ENCODE measurements at places on chromosomes 1 and 21.

- no peak for DNase-seq
These were observed 72.1 kb downstream of the SYT2 start for GRCh38 chr1:202638019-202638700.

GRCh38 chr1:53296117-53296749 lies 31.6 kb downstream of the LRP8 start:
- DNase-seq = no peak

GRCh38 chr21:43924421-43925095 lies 59.5 kb downstream of the AGPAT3 start:
- DNase-seq = no peak

DNA sequence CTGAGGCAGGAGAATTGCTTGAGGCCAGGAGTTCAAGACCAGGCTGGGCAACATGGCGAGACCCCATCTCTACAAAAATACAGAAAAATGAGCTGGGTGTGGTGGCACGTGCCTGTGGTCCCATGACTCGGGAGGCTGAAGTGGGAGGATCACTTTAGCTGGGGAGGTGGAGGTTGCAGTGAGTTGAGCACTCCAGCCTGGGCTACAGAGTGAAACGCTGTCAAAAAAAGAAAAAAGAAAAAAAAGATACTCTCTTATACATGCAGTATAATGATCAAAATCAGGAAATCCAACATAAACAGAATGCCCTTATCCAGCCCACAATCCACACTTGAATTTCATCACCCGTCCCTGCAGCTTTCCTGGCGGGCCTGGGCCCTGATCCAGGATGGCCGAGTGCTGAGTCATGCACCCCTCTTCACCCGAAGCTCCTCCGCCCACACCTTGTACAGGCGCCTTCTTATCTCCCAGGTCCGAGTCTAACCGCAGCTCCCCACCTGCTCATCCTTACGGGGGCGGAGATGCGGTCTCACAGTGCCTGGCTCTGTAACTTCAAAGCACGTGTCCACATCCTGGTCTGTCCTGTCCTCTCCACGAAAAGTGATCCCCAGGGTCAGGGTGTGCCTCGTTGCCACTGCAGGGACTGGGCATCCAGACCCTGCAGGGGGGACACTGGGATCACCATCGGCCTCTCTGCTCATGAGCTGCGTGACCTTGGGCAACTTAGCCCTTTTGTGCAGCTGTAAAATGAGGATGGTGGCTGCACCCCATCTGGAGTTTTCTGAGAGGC lies 120.2 kb upstream of the SLC45A1 start:
- no peak for DNase-seq

GRCh38 chr1:33459691-33460090 lies 12.8 kb upstream of the ZSCAN20 start:
- DNase-seq = no peak

DNA sequence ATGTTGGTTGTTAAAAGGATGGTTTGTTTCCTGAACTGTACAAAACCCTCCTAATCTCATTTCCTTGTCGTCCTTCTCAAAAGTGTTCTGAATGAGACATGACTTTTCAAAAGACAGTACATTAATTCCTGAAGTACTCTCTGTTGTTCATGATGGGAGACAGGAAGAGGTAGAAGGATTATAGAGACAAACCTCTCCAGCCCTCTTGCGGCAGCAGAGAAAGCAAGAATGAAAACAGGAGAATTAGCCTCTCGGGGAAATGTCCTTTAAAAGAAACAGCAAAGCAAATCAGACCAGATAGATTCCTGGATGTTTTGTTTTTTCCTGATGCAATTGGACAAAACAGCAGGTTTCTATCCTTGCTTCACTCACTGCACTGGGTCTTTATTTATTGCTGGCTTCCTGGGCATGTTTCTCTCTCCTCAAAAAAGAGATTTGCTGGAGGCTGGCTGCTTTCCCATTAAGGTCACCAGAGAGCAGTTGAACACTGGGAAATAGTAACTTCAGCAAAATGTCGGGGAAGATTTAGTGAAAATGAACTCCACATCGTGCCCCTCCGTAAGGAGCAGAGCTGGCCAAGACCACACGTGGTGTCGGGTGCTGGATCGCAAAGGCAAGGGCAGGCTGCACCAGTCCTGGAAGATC lies 145.8 kb upstream of the SYT6 start:
- no peak for DNase-seq

- no peak for DNase-seq
These were observed 109.5 kb upstream of the GRIK3 start for GRCh38 chr1:37143800-37144199.

DNA sequence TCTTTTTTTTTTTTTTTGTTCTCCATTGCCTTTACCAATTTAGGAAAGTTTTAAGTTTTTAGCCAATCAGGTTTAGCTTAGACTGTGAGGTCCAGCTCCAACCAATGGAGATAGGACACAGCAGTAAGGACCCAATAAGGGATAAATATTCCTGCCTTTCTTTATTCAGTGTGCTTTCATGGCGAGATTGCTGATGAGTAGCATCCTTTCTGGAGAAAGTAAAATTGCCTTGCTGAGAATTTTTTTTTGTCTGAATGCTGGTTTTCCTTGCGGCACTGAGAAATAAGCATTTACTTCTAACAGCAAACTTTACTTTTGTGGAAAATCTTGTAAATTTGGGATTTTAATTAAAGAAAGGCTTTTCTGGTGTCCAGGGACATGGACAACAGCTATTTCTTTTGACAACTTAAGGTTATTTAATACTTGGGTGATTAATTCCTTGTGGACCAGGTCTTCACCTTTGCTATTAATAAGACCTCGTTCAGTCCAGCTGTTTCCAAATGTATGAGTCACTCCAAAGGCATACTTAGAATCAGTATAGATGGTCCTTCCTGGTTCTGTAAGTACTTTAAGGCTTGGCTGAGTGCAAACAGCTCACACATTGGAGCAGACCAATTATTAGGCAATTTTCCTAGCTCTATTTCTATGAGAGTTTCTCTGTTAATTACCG lies 54.1 kb downstream of the SERINC2 start:
- DNase-seq = no peak

DNA sequence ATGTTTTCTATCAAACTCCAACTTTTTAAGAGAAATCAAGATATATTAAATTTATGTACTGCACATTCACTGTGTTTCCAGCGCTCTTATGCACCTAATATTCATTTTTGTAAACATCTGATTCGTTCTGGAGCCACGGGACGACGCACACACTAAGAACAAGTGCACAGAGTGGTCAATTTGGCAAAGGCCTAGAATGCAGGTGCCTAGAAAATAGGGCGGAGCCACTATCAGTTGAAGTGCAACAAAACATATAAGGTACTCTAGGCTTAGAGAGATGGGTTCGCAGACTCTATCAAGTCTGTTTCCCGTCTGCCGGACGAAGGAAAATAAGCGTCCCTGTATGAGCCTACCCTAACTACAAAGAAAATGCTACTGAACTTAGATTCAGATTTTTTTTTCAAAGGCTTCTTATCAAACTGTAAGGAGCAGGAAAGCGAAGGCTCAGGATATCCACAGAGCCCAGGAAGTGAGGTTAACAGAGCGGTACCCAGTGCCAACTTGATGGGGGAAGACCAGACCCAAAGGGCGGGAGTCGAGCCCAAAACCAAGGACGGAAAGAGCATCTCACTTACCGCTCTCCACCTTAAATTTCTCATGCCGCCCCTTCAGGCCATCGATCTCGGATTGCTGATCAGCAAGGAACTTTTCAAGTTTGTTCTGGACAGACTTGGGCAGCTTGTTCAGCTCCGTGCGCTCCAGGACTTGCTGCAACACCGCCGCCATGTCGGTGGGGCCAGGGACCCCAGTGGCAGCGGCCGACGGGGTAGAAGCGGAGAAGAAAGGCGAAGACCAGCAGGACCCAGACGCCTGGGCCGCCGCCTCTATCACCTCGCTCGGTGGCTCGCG lies 526 bp downstream of the TPR start:
- DNase-seq = peak; percentile 51

DNA sequence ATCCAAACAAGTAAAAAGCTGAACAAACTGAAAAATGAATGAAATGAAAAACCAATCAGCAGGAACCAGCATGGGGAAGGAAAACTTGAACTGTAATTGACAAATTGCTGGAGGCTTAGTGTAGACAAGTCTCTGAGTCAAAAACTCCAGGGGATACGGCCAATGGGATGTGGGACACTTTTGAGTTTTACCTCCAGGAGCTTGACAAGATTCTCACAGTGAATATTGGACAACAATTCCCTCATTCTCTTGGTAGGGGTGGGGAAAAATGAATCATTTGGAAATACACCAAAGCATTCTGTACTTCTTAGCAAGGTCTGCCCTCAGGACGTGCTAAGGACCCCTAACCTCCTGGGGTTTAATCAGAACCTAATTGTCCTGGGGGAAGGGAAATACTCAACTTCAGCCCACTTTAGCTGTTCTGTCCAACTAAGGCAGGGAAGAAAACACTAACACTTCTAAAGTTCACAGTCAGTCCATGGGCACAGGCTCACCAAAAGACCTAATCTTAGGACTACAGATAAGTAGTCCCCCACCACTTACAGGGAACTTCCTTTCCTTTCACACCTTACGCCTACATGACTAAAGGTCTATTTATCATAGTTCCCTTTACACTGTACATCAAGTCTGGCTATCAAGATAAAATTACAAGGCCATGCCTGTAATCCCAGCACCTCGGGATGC lies 60.7 kb upstream of the CDC42BPA start:
- no peak for DNase-seq

GRCh38 chr21:45166931-45167330 lies 92.6 kb downstream of the ADARB1 start:
- DNase-seq = no peak

DNA sequence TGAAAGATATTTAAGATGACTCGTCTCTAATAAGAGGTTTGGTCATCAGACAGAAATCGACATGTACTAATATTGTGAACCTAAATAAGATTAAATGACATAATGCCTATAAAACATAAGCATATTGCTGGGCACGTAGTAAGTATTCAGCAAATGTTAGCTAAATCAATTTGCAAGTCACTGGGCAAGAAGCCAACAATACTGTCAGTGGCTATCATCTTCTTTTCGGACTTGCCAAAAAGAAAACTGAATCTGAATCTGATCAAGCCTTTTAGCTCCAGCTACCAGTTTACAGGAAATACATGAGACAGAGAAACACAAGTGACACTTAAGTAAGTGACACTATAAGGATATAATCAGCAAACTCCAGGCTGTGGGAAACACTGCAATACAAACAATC lies 46.0 kb downstream of the RPL5 start:
- DNase-seq = no peak

GRCh38 chr1:23483321-23484252 lies at the start of gene ASAP3:
TSS of gene ASAP3 (minus strand) at chr1:23484179. CDS start at chr1:23484133, 46 bp downstream.
- DNase-seq = no peak

- DNase-seq = no peak
These were observed 16.6 kb downstream of the ATP1A4 start for GRCh38 chr1:160168016-160168415.

GRCh38 chr21:33892853-33893252 lies 22.8 kb downstream of the ATP5PO start:
- DNase-seq = peak; percentile 48

DNA sequence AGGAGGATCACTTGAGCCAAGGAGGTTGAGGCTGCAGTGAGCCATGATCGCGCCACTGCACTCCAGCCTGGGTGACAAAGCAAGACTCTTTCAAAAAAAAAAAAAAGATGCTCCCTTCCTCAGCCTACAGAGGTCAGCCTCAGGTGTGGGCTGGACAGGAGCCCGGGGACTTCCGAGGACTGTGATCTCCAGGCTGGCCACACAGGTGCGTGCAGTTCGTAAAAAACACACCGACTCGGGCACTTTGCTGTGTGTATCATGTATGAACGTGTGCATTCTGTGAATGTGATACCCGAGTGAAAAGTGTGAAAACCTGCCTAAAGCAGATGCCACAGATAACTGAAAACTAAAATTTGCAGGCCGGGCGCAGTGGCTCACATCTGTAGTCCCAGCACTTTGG lies 8.4 kb upstream of the CCDC27 start:
- DNase-seq = no peak

DNA sequence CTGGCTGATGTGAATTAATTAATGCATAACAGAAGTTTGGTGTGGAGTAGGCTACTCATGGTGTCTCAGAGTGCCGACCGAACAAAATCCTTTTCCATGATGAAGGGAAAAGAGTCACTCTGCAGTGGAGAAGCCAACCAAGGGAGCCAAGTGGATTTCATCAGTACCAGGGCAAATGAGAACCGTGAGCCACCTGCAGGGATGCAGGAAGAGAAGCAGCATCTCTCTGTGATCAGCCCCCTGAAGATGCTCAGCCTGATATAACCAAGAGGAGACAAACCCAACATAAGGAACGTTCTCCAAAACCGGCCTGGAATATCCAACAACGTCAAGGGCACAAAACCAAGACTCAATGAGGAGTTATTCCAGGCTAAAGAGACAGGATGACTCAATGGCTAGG lies 13.4 kb upstream of the LAPTM5 start:
- DNase-seq = no peak

DNA sequence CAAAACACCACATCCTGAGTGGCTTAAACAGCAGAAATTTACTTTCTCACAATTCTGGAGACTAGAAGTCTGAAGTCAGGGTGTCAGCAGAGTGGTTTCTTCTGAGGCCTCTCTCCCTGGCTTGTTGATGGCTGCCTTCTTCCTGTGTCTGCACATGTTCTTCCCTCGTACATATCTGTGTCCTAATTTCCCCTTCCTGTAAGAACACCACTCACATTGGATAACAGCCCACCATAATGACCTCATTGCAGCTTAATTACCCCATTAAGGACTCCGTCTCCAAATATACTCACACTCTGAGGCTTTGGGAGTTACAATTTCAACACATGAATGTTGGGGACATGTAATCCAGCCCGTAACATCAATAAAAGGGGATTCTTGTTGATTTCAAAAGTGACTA lies 23.4 kb downstream of the C8A start:
- no peak for DNase-seq

- DNase-seq = no peak
These were observed 17.6 kb downstream of the NOS1AP start for GRCh38 chr1:162087111-162087510.

DNA sequence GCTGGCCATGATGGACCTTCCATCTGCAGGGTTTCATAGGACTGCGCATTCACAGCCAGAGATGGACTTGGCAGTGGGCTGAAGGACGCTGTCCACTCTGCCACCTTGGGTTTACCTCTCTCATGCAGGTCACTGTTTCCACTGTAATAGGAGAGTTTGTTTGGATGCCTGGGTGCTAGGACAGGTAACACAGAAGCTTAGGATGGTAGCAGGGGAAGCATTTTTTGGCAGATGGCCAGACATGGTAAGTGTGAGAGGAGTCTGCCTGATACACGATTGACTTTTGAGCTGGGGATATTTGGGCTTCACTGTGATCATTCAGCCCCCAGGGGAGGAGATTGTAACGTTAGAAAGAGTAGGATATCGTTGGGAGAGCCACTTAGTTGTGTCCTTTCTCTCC lies 11.8 kb downstream of the PSEN2 start:
- no peak for DNase-seq

DNA sequence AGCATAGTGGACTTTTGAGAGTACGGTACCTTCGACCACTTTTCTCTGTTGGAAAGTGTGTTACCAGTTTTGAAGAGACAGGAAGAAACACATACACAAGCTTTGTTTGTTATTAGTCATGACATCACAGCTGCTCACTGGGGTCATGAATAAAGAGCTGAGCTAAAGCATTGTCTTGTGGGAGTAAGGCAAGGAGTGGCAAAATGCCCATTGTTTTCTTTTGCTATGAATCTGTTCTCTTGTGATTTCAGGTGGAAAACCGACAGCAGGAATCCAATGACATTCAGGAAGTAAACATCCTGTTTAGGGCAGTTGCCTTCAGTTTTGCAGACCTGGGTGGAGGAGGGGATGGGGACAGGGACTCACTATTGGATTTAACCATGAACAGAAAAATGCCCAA lies 66.2 kb downstream of the RGL1 start:
- DNase-seq = no peak
